ENCODE measurements at places on chromosomes 11 and 22.

- DNase-seq: no peak
These were observed 13.9 kb downstream of the APOL2 start for GRCh38 chr22:36225333-36225922.

GRCh38 chr22:17205432-17205831 lies 13.8 kb downstream of the ADA2 start:
- DNase-seq: no peak

- peak; percentile 44 for DNase-seq
These were observed 32.4 kb downstream of the ZC3H12C start for GRCh38 chr11:110125632-110126031.

- DNase-seq: peak; percentile 53
These were observed 3.9 kb upstream of the SCN2B start for GRCh38 chr11:118180300-118180703.

- no peak for DNase-seq
These were observed 106.2 kb downstream of the RASSF10 start for GRCh38 chr11:13115380-13115675.

- DNase-seq: peak; percentile 44
These were observed 281.7 kb downstream of the LRRC4C start for GRCh38 chr11:41177791-41178190.

- peak; percentile 85 for DNase-seq
These were observed 10.9 kb upstream of the APOBEC3C start for GRCh38 chr22:39003165-39003638.

- no peak for DNase-seq
These were observed 710 bp downstream of the DERL3 start for GRCh38 chr22:23837911-23838680.

- no peak for DNase-seq
These were observed 3.1 kb downstream of the SYT9 start for GRCh38 chr11:7254731-7255291.

DNA sequence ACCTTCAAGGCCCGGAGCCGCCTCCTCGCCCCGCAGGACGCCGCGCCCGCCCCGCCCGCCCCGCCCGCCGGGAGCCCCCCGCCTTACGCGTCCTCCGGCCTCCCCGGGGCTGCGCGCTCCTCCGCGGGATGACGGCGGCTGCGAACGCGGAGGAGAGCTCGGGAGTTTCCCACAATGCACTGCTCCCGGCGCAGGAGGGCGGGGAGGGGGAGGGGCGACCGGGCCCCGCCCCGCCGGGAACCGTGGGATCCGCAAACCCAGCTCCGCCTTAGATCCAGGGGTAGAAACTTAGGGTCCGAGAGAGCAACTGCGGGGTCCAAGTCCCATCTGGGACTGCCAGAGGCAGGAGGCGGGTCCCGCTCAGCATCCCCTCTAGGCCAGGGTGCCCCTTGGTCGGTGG lies at the start of gene CEND1:
Gene CEND1, minus strand, starts transcription at position 148 of the 400 bp plus-strand sequence. CDS start 1,514 bp downstream, outside the sequence.
- DNase-seq: peak; percentile 39

Measured in fibroblast of upper back skin (primary cell).